ENCODE measurements at places on chromosomes 12 and 14.

DNA sequence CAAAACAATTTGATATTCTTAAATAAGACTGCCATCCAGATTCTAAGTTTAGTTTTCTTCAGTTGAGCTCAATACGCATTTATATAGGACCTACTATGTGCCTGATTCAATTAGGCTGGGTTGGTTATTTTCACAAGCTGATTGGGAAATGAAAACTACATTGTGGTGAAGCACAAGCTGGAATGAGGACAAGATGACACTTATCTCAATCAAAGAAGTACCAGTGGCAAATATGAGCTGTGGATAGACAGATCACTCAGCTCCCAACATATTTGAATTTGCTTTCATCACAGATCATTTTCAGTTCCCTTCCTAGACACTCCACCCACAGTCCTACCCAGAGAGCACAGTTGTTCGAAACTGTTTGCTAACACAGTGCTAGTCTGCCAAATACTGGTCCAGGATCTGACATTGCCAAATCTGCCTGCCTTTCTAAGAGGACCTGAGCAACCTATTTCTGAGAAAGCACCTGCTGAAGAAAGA lies 74.7 kb downstream of the LLPH start:
- no peak for DNase-seq

- DNase-seq = no peak
These were observed 42.2 kb upstream of the LDHB start for GRCh38 chr12:21699851-21700250.

GRCh38 chr12:117452112-117452511 lies 90.7 kb upstream of the NOS1 start:
- DNase-seq = no peak

DNA sequence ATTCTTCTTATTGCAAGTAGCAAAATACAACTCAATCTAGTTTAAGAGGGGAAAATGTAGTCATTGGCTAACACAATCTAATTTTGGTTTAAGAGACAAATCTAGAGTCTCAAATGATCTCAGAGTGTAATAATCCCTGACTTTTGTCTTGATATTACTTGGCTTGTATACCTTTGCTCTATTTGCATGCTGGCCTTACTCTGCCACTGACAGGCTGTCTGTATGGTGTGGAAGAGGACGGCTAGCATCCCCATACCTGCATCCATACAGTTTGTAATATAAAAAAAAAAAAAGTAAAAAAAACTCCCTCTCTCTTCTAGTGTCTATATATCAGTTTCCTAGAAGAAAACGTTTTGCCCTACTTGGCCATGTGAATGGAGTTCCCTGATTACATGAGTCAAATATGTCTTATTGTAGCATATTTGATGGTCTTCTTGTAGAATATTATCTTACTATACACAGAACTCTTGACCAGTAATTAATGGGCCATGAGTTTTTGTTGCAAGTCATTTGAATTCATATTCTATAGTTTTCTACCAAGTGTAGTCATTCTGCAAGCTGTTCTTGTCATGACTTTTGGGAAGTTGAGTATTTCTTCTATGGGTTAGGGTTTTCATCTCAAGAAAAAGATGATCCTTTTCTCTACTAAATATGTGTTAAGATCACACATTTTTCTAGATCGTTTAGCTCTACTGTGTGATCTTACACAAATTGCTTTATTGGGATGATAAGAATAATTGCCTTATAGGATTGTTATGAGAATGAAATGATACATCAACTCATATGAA lies 8.2 kb downstream of the HIF1A start:
- no peak for DNase-seq

- no peak for DNase-seq
These were observed 54.9 kb downstream of the ZNF664 start for GRCh38 chr12:124027753-124028554.

DNA sequence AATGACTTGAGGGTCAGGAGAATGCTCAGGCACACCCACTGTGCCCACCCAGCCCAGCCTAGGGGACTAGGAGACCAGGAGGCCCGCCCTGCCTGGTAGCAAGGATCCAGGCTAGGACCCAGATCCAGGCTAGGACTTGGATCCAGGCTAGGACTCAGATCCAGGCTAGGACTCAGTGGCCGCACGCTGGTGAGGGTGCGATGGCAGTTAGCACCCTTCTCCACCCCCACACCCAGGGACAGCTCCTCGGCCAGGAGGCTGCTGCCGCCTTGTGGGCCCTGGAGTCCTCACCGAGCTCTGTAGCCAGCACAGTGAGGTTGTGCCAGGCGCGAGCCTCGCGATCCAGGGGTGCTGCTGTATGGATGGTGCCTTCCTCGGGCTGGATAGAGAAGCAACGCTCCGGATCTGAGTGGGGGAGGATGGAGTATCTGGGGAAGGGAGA lies 5.1 kb downstream of the CDH24 start:
- DNase-seq = no peak

DNA sequence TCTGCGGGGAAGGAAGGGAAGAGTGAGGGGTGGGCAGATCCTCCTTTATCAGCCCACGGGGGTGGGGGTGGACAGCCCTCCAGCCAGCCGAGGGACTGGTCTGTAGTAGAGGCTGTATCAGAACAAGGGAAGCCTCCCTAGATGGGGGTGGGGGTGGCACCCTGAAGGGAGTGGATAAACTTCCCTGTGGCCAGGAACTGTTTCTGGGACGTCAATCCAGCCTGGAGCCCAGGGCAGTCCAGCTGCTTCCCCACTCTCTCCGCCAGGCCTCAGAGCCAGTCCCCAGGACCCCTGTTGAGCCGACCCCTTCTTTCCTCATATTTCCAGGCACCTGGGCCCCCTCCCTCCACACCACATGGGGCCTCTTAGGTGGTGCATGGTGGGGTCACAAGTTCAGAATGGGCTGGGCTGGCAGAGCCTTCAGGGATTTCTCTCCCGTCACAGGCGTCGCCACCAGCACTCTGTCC lies 6.7 kb downstream of the PLD4 start:
- no peak for DNase-seq

DNA sequence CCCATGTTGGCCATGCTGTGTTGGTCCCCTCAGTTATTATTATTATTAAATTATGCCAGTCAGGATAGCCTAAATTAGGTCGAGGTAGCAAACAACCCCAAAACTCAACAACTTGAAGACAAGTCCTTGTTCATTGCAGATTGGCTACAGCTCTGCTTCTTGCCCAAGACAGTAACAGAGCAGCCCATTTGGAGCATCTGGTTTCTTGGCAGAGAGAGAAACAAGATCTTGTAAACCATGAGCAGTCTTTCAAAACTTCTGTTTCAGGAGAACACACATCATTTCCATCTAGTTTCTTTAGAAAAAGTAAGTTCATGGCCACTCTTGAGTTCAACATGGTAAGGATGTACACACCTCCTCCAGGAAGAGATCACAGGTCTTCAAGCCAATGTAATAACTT lies 52.3 kb downstream of the E2F7 start:
- DNase-seq = no peak

DNA sequence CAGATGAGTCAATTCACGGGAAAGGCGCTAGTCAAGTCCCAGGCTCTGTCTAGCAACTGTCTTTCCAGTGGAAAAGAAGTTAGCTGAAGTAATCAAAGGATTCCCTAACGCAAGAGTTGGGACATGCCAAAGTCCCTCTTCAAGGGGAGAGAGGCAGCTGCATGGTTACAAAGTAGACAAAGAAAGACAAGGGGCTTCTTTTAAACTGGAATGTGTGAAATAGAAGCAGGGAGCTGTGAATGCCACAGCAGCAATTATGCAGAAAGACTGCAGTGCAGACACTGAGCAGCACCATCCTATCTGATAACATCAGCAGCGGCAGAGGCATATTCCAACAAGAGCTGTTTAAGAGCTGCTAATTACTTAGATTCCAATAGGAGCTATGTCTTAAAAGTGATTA lies 12.5 kb upstream of the CIPC start:
- DNase-seq = no peak

GRCh38 chr14:95332641-95333040 lies 12.9 kb upstream of the CLMN start:
- no peak for DNase-seq

GRCh38 chr12:114293073-114293472 lies 112.9 kb downstream of the TBX5 start:
- DNase-seq = no peak

DNA sequence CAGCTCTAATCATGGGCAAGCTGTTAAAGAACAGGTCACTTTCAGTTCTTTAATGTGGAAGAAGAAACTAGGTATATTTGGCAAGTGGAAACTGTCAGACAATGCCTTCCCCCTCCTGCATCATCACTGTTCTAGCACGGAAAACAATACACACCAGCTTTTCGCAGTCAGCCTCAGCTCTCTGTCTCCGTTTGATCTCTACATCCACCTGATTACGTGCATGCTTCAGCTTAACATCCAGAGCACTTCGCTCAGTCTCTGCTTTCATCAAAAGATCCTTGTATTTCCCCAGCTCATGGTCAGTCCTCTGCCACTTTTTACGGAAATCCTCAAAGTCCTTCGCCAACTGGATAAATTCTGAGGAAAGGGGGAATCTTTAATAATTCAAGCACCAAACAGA lies 19.0 kb downstream of the RACGAP1 start:
- DNase-seq = no peak

DNA sequence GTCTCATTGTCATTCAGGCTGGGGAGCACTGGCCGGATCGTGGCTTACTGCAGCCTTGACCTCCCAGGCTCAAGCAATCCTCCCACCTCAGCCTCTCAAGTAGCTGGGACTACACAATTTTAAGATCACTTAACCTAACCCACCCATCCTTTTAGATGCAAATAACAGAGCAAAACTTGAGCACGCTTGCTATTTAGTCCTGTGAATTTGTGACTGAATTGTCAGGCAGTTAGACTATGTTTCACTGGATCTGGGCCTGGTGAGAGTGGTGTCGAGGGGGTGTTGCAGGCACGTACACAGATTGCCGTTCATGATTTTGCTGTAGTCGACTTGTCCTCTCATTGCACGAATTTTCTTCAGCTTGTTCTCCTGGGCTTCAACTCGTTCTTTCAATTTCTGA lies 38.2 kb downstream of the ZFYVE21 start:
- no peak for DNase-seq

GRCh38 chr12:57105011-57105753 lies 6.0 kb downstream of the STAT6 start:
- no peak for DNase-seq

GRCh38 chr14:67515386-67516079 lies 17.6 kb upstream of the PLEKHH1 start:
- DNase-seq = no peak

GRCh38 chr12:100668945-100669536 lies 95.6 kb downstream of the GAS2L3 start:
- peak; percentile 6 for DNase-seq

- DNase-seq = no peak
These were observed 925.4 kb downstream of the GALC start for GRCh38 chr14:87067591-87067990.

DNA sequence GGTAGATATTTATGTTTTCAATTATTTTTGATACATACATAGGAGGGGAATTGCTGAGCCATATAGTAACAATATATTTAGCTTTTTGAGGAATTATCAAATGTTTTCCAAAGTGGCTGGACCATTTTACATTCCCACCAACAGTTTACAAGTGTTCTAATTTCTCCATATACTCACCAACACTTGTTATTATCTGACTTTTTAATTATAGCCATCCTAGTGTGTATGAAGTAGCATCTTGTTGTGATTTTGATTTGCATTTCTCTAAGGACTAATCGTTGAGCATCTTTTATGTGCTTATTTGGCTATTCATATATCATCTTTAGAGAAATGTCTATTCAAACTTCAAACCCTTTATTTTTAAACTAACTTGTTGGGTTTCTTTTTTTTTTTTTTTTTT lies 17.2 kb upstream of the HECTD1 start:
- DNase-seq = no peak

DNA sequence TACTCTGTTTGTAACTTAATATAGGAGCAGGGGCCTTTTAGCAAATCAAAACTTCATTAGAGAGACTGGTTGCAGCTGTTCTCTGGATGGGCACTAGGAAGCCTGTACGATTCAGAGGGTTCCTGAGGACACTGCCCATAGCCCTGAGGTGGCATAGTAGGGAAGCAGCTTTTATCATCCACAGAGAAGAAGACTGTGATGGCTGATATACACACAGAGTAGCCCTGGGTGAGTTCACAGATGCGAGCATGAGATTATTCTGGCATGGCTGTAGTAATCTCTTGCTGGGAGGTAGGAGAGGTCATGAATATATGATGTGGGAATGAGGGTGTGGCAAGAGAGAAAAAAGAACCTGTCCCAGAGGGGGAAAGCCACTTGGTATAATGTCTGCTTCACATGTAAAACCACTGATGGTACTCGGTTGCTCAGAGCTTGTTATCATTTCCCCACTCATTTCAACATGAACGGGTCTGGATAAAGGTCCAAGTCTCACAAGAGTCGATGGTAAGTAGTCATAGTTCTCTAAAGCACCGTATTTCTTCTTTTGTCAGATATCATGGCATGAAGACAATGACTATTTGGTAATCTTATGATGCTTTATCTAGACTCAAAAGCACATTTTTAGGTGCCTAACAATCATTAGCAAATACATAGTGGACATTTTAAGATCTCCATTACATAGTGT lies 52.0 kb downstream of the PEBP1 start:
- DNase-seq = no peak

- DNase-seq = peak; percentile 70
These were observed 128.0 kb upstream of the RASSF8 start for GRCh38 chr12:25830456-25830855.

- no peak for DNase-seq
These were observed 28.7 kb downstream of the MSRB3 start for GRCh38 chr12:65307169-65307501.

- DNase-seq = no peak
These were observed 6.7 kb downstream of the GPR132 start for GRCh38 chr14:105058521-105059034.

- no peak for DNase-seq
These were observed 26.2 kb downstream of the EVL start for GRCh38 chr14:100091386-100091785.

- no peak for DNase-seq
These were observed 15.2 kb upstream of the CLIP1 start for GRCh38 chr12:122437656-122438121.

DNA sequence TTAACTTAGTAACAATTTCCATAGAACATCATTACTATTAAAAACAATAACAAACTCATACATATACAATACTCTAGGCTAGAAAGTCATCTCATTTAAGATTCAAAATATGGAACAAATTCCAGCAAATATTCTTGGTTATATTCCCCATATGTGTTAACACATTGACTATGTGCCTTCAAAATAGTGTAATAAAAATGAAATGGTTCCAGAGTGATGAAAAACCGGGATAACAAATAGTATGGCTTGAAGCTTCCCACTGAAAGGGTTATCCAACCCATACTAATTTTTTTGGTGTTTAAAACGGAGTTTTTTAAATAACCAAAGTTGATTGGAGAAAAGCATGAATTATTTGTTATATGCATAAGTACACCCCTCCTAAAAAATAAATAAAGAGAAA lies 5.3 kb downstream of the LRIG3 start:
- no peak for DNase-seq

Measured in skeletal muscle cell (primary cell).